ENCODE measurements at places on chromosomes 7 and 10.

- no peaks in the 10 kb centered on the region for H3K36me3 ChIP-seq
- no peaks in the 10 kb centered on the region for H3K27me3 ChIP-seq
- DNase-seq, result no peak
- peaks cover 34% of the 10 kb centered on the region for H3K4me1 ChIP-seq
Observed at GRCh38 chr7:130397051-130397757, 16.9 kb downstream of the CPA1 start.

- DNase-seq, result no peak
- no peak overlapping the region for H3K4me3 ChIP-seq
- no peaks in the 10 kb centered on the region for H3K4me1 ChIP-seq
- no peaks in the 10 kb centered on the region for H3K27me3 ChIP-seq
Observed at GRCh38 chr7:65892835-65893234, 20.0 kb downstream of the VKORC1L1 start.

DNA sequence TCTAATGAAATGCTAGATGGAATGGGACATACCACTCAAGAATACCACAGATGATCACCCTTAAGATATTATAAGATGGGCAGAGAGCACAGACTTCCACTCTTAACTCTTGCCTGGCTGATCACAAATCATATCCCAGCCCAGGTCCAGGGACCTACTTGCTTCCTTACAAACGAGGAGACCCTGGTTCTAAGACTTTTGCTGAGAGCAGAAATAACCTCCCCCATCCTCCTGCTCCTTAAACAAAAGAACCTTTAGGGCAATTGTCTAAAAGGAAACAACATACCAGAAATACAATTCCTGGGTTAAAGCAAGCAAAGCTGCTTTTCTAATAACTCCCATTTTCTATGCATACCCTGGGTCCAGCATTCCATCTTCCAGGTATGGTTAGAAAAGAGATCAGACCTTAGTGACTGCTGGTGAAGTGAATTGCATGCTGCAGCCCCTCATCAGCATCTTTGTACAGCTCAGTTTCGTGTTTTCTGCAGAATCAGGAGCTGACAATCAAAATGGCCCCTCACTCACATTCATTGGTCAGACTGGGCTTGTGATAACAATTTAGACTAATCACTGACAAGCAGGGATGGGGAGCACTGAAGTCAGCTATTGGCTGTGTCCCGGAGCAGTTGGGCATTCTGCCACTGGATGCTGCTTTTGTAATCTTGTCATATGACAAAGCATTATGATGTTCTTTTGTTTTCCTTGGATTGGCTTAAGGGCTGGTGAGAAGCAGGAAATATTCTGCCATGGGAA lies 14.6 kb downstream of the IFIT3 start:
- peaks cover 26% of the 10 kb centered on the region for H3K36me3 ChIP-seq
- H3K4me1 ChIP-seq, result no peaks in the 10 kb centered on the region
- H3K4me3 ChIP-seq, result no peak overlapping the region
- DNase-seq, result peak; percentile 80
- H3K27me3 ChIP-seq, result no peaks in the 10 kb centered on the region

DNA sequence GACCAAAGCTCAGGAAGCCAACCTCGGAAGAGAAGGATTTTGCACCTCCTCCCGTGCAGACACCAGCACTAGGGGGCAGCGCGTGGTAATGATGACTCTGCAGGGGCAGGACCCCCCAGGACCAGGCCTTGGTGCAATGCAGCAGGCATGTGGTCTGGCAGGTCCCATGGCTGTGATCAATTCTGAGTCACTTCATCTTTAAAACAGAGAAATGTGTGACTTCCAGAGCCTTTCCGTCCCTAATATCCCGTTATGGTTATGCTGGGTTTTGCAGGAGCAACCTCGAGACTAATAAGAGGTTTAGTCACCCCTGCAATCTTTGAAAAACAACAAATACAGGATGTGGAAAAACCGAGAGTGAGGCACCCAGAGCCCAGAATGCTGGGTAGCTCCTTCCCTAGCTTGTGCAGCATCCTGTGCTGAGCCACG lies 30.2 kb upstream of the GJD4 start:
- H3K36me3 ChIP-seq, result no peaks in the 10 kb centered on the region
- no peaks in the 10 kb centered on the region for H3K4me1 ChIP-seq
- no peak for DNase-seq
- no peaks in the 10 kb centered on the region for H3K27me3 ChIP-seq
